ENCODE measurements at places on chromosomes 2 and 18.

GRCh38 chr18:6482198-6482977 is 67.7 kb upstream of the L3MBTL4 start:
- peak; percentile 0 for DNase-seq

DNA sequence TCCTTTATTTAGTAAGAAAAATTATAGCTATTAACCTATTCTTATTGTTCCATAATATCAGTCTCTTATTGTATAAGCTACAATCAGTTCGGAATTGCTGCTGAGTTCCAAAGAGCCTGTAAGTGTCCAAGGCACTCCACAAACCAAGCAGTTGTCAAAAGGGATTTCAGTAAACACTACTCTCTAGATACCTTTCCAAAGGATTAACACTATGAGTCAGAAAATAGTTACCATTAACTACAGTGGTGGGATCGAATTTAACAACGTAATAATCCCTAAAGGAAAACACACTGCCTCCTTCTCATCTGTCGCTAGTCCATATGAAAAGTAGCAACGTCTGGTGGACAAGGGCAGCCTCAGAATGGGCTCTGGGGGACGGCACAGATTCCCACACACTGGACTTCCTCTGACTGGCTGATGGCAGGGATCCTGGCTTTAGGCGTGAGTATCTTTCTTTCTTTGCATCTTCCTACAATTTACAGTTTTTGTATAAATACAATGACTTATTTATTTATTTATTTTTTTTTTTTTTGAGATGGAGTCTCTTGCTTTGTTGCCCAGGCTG is 8.8 kb downstream of the TGFBRAP1 start:
- DNase-seq: no peak

DNA sequence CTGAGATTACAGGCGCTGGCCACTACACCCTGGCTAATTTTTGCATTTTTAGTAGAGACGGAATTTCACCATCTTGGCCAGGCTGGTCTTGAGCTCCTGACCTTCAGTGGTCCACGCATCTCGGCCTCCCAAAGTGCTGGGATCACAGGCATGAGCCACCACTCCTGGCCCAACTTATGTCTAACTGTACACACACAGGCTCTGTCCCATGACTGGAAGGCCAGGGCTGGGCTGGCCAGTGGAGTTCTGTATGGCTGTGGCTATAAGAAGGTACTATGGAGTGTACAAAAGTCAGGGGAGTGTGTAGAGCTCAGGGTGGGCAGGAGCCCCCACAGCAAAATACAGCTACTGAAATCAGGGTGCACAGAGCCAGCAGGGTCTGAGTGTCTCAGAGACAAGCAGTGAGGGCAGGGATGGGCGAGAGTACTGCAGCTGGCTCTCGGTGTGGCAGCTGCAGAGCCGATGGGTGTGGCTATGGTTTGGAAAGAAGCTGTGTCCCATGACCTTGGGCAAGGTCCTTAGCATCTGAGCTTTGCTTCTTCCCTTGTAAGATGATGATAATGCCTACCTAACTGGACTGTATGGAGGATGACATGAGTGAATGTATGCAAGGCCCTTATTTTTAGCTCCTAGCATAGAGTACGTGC is 10.4 kb upstream of the MSGN1 start:
- DNase-seq: no peak

DNA sequence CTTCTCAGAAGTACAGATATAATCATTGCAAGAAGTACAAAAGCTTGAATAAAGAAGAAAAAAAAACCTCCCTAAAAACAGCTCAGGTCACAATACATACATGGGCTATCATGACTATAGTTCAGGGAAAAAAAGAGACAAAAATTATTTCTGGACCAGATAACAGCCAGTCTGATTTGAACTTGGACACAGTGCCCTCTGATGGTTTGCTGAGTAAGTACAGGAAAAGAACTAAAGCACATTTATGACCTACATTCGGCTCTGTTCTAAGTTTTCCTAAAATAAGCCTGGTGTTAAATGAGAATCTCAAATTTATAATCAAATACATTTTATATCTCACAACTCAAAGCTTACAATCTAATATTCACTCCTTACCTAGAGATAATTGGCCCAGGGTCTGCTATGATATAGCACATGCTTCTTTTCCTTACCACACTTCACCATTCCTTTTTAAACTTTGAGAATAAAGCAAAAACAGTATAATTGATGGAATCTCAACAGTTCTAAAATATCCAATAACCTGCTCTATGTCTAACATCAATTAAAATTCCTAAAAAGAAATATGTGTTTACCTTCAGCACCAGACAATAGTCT is 81.1 kb downstream of the RAPH1 start:
- peak; percentile 52 for DNase-seq

DNA sequence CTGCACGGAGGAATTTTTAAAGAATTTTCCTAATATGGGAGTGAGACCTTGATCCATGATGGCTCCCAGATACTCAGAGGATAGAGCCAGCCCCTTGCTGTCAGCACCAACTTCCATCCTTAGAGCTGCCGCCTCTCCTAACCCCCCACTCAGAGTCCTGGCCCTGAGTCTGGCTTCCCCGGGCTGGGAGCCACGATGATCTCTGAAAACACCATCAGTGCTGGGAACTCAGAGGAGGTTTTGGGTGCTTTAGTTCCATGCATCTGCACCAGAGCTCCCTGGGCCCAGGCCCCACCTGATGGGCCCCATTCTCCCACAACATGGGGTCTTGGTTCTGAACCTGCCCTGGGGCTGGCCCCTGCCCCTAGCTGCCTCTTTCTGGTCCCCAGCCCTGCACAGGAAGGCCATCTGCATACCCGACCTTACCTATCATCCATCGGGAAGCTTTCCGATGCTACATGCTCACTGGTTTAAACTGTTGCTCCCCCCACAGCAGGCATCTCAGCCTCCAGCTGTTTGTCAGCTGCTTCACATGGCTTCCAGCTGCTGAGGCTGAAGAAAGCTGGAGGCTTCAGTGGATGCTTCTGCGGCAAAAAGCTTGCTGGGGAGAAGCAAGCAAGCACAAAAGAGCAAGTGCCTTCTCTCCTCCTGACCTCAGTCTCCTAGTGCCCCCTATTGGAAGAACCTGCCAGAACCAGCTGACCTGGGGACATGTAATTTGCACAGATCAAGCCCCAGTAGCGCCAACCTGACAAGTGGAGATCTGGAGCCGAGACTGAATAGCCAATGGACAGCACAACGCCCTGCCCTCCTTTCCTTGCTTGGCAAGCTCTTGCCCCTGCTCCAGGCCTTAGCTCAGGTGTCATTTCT is 24.2 kb upstream of the RHOB start:
- DNase-seq: peak; percentile 50

DNA sequence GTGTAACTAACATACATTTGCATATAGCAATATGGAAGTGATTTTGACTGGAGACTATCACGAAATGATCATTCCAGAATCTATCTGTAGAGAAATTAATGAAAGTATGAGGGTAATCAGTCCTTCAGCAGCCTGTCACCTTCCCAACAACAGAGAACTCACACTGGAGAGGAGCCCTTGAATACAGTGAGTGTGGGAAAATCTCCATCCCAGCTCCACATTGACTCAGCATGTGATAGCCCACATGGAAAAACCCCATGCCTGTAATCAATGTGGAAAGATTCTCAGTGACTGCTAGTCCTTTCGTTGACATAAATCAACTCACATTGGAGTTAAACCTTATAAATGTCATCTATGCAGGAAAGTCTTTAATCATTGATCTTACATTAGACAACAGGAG is 13.1 kb upstream of the UXS1 start:
- no peak for DNase-seq

DNA sequence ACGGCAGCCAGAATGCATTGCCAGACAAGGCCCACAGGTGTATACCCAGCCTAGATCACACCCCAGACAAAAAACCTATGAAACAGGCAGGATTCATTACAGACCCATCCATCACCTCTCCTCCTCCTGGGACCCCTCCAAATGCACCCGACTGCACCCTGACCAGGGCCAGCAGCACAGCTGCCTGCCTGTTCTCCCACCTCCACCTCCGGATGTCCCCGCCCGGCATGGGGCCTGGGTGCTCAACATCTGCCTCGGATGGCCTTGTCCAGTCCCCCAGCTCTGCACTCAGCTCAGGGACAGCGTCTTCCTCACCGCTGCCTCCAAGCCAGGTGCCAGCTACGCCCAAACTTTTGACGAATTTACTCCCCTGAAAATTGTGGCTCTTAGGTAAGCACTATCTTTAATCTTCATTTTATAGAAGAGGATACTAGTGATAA is 91.1 kb downstream of the TPO start:
- DNase-seq: no peak

GRCh38 chr2:39020383-39020782 is 100.5 kb downstream of the SOS1 start:
- DNase-seq: no peak

GRCh38 chr2:109098251-109098920 is 30.6 kb upstream of the SH3RF3 start:
- DNase-seq: no peak

DNA sequence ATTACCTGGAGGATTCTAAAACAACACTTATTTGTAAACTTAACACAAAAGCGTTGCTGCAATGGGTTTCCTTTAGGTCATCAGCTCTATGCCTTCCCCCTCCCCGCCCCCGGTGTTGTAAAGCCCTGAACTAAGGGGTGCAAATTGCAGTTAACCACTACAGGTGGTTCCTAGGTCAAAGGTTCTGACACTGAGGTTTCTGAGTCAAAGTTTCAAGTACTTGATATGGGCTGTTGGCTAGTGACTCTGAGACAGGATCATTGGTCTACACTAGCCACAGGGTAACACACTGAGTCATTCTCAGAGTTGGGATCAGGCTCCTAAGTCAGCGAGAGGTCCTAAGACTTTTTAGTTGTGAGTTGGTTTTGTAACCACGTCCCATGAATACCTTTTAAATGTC is 15.4 kb downstream of the IL1B start:
- DNase-seq: peak; percentile 86

GRCh38 chr2:128016620-128017019 is 11.2 kb downstream of the SAP130 start:
- no peak for DNase-seq

- DNase-seq: no peak
These were observed 52.9 kb downstream of the CABLES1 start for GRCh38 chr18:23188068-23188760.

DNA sequence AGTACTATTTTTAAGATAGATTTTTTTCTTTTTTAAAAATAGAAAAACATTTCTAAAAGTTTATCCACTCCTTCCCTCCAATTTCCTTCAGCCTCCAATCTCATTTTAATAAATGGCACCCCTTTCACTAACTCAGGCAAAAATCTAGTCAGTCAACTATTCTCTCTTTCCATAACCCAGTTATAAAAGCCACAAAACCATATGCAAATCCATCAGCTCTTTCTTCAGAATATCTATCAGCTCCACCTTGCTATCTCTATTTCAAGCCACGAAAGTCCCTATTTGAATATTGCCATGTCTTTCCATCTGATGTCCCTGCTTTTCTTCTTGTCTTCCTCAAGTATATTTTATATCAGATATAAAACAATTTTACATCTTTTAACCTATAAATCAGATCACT is 397.1 kb downstream of the ERBB4 start:
- DNase-seq: no peak

GRCh38 chr2:234814374-234814773 is 137.4 kb upstream of the SH3BP4 start:
- DNase-seq: no peak

DNA sequence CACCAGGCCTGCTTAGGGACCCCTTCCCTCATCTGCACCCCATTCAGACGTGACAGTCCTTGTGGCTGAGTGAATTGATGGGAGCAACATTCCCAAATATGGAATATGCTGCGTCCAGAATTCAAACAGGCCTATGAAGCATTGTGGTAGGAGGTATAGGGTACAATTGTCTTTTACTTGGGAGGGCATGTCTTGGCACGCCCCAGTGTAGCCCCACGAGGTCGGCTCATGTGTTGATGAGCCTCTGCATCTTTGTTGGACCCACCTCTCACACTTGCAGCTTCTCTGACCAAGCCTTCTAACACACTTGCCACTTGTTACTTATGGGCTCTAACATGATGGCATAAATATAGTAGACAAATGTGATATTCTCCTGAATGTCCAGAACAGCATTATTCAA is 1.6 kb downstream of the TIMM21 start:
- DNase-seq: no peak

- DNase-seq: peak; percentile 59
These were observed 7.6 kb upstream of the LPIN1 start for GRCh38 chr2:11738589-11739436.

- no peak for DNase-seq
These were observed 594.4 kb downstream of the DPP10 start for GRCh38 chr2:115036818-115037217.

- DNase-seq: no peak
These were observed 13.6 kb upstream of the ADI1 start for GRCh38 chr2:3532941-3533340.

GRCh38 chr18:43159926-43160325 is 44.4 kb upstream of the RIT2 start:
- no peak for DNase-seq

DNA sequence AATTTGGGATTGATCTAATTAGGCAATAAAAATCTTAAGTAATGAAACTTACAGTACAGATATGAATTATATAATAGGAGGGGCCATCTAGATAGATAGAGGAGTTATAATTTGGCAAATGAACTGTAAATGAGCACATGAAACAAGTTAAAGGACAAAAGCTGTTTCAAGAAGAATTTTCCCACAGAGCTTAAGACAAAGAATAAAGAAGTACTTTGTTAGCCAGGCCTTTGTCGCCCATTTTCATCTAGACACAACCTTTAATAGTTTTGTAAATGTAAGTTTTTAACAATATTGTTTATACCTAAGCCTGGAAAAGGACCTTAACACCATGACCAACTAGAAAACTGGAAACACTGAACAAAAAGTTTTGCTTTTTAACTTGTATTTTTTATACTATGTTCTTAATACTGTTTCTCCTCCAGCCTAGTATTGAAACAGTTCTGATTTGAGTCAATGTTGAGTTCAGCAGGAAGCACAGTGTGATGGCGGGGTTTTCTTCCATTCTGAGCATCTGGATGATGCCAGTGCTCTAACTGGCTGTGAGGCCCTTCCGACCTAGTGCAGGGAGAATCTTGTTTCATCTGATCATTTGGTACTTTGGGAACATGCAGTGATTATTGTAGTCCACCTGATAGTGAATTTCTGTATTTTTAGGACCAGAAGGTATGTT is 37.6 kb downstream of the FARP2 start:
- DNase-seq: peak; percentile 47

DNA sequence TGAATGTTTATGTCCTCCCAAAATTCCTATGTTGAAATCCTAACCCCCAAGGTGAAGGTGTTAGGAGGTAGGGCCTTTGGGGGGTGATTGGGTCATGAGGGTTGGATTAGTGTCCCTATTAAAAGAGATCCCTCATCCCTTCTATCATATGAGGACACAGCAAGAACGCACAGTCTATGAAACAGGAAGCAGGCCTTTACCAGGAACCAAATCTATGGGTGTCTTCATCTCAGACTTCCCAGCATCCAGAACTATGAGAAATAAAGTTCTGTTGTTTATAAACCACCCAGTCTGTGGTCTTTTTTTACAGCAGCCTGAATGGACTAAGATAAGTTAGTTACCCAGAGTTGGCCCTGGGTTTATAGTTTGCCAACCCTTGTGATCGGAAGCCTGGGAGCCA is 153.1 kb downstream of the INO80D start:
- no peak for DNase-seq

All from activated CD4-positive, alpha-beta T cell treated with anti-CD3 and anti-CD28 coated beads, Interleukin-2, Interleukin-6, amounts not matched to agents 100 ng/mL and 50 ng/mL, durations not matched to agents 16 hours and 8 hours (primary cell).